ENCODE measurements at places on chromosomes 4 and X.
A peak's percentile ranks its signal among the peaks of the same experiment; 100 is the strongest.

GRCh38 chrX:12973561-12974304 is 1.2 kb upstream of the TMSB4X start:
- DNase-seq = peak; percentile 22

DNA sequence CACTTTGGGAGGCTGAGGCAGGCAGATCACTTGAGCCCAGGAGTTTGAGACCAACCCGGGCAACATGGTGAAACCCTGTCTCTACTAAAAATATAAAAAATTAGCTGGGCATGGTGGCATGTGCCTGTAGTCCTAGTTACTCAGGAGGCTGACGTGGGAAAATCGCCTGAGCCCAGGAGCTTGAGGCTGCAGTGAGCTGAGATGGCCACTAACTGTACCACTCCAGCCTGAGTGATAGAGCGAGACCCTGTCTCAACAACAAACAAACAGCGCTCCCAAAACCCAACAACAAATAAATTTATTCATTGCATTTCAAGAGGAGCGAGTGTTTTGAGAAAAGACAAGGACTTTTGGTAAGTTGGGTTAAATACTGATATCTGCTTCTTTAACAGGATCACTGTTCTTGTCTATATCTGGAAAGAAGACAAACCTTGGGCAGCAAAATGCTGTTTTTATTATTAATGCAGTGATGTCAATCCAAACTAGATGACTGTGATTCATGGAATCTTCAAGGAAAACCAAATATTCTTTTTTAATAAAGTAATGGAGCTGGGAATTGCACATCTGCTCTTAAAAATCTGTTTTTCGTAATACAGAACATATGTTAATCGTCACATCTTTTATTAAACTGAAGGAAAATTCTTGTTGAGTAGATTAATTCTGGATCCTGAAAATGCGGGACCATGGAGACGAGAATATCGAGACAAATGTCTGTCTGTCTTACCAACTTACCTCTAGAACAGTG is 90.8 kb upstream of the LIMCH1 start:
- DNase-seq = no peak

DNA sequence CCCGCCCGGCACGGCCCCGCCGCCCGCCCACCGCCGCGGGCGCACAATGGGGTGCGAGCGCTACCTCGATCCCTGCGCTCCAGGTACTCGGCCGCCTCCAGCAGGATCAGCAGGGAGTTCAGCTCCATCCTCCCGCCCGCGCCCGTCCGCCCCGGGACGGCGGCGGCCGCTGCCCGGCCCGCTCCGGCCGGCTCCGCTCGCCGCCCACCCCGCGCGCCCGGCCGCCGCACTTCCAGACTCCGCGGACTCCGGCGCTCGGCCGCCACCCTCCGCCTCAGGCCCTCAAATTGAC is at the start of gene MXD4:
MXD4 (minus strand) TSS at position 257 of the 292 bp plus-strand sequence; CDS start at position 128, 129 bp downstream.
- DNase-seq = no peak

DNA sequence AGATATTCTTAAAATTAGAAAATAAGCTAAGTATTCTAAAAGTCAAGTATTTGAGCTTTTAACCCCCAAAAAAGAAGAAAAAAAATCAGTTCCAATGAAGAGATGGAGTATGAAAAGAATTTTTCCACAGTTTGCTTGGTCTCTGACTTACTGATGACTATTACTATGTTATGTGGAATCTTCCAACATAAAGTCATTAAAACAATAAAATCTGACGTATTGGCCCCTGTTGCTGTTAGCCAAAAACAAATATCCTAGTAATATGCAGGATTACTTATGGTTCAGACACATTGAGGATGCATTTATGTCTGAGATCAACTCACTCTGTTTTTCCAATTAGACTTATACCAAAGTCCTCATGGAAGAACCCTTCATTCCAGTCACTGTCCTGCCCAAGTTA is 517.2 kb upstream of the ADGRL3 start:
- DNase-seq = no peak

GRCh38 chr4:30543057-30543456 is 177.1 kb upstream of the PCDH7 start:
- no peak for DNase-seq

- no peak for DNase-seq
These were observed 54.6 kb downstream of the MTNR1A start for GRCh38 chr4:186500721-186501304.

DNA sequence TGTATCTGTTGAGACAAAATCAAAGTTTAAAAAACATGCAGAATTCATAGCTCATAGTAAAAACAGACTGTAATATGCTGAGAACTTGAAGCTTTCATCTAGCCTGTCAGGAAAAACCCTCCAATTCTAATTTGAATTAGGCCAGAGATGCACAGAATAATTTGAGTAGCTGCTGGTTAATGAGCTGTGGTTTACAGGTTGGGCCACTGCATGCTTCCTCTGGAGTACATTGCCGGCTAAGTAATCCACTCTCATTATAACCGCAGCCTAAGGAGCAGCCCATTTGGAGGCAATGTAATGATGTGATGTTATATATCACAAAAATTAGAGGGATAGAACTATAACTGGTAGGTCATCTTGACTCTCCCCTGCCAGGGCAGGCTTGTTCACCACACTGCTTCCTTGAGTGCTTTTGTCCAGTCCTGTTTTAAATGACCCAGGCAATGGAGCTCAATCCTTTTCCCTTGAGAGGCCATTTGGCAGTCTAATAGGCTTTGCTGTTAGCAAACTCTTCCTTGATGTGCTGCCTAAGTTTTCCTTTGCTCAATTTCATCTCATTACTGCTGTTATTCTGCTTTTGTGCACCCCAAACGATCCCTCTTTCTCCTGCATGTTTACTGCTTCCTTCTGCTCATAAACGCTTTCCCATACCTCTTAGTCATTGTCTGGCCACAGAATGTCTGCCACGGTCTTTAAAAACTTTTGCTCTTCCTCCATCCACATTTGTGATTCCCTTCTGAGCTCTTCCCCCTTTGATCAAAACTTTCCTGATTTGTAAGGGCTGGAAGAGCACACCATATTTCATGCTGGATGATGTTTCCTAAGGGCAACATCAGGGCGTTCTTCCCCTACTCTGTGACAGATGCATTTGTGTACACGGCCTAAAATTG is 230.9 kb downstream of the C4orf33 start:
- no peak for DNase-seq

DNA sequence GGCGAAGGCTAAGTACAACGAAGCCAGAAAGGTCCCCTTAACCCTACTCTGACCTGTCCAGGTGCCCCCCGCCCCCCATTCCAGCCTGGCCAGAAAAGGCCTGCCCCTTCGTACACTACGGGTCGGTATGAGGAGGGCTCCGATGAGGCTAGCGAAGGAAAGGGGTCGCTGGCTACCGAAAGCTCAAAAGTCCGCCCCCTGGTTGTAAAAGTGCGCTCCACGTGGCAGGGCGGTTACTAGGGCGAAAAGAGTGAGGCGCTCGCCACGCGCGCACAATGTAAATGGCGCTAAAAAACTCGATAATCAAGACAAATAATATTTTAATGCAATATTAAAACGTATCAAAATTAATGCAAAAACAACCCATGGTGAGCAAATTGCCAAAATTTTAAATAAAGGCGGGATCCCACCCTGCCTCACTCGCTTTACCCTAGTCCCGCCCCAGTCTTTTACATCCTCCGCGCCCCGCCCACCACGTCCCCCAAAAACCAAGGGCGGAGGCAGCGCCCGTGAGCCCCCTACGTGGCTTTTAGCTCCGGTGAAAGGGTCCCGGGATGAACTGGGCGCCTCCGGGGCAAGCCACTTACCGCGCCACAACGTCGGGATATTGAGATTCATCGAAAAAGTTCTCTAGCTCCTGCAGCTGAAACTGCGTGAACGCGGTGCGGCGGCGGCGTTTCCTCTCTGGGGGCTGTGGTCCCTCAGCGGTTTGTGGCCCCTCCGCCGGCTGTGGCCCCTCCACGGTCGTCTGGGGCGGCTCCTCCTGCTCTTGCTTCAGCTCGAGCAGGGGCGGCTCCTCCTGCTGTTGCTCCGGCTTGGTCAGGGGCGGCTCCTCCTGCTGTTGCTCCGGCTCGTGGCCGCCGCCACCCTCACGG is 929 bp downstream of the ESX1 start:
- DNase-seq = no peak

- DNase-seq = no peak
These were observed 71.2 kb downstream of the JADE1 start for GRCh38 chr4:128880662-128881061.

DNA sequence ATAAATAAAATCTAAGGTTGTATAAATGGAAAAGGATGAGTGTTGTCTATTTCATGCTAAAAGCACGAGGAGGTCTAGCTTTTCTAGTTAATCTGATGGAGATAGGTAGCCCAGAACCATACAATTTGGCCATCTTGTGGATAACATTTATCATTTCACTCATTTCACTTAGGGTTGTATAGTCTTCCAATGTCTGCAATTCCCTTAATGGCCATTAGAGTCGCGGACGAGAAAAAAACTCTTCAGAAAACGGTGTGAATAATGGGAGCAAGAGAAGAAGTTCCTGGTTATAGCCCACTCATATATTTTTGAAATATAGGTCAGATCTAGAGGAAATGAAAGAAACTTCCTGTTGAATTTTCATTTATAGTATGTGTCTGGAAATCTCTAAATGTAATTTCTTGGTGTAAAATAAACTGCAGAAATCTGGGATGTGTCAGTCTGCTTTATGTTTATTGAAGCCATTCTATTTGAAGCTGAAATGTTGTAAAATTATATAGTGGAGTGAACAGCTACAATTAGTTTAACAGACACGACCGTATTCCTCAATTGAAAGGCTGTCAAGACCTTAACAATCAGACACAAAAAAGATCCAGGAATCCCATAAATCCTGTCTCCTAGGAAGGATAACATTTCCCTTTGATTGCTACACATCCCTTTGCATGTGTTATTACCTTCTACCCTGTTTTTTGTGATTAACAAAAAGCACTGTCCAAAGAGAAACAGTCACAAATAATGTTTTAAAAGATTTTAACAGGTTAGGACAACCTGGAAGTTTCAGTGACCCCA is 47.7 kb upstream of the MGST2 start:
- DNase-seq = no peak

DNA sequence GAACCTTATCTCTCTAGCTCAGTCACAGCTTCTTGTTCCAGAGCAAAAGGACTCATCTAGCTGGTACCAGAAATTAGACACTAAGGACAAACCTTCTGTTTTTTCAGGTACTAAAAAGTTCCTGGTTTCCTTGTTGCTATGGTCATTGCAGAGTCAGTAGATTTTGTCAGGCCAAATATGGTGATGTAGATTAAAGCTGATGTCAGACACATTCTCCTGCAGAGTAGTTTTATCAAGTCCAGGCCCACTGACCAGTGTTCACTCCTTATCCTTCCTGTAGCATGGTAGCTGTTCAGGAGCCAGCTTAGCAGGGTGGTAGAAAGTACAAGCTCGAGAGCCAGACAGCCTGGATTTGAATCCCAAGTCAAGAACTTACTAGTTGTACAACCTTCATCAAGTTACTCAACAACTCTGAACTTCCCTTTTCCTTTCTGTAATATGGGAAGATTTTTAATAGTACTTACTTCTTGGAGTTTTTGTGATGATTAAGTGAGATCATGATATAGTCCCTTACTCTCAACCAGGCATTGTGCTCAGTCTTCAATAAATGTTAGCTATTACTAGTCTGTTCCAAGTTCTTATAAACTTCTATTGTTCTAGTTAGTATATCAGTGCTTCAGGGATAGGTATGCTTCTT is 17.9 kb downstream of the OCRL start:
- DNase-seq = no peak

- DNase-seq = no peak
These were observed 3.8 kb downstream of the RGS12 start for GRCh38 chr4:3296651-3297050.
